ENCODE measurements at places on chromosomes 3 and 15.

DNA sequence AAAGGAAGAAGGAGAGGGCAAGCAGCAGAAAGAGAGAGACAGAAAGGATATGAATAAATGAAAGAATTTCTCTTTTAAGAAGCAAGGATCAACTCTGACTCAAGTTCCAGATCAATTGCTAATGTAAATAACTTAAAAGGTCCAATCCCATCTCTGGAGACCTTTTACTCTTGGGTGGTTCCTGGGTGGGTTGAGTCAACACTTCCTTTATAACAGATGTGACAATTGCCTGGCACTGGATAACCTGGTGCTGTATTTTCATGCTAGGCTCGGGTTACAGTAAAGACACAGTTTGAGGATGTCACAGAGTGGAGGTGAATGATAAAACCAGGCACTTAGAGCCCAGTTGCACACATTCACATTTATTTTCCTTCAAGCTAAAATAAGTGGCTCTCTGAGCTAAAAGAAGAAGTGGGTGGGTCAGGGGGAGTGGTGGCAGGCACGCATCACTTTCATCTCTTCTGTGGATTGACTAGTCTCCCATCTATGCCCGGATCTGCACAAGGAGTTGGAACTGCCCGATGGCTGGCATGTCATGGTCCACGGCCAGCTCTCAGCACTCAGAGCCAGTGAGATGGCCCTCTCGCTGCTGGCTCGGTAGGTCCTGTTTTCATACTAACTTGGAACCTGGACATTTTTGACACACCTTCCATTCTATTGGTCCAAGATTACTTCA, 465.8 kb downstream of the FOXP1 start:
- no peak for DNase-seq

DNA sequence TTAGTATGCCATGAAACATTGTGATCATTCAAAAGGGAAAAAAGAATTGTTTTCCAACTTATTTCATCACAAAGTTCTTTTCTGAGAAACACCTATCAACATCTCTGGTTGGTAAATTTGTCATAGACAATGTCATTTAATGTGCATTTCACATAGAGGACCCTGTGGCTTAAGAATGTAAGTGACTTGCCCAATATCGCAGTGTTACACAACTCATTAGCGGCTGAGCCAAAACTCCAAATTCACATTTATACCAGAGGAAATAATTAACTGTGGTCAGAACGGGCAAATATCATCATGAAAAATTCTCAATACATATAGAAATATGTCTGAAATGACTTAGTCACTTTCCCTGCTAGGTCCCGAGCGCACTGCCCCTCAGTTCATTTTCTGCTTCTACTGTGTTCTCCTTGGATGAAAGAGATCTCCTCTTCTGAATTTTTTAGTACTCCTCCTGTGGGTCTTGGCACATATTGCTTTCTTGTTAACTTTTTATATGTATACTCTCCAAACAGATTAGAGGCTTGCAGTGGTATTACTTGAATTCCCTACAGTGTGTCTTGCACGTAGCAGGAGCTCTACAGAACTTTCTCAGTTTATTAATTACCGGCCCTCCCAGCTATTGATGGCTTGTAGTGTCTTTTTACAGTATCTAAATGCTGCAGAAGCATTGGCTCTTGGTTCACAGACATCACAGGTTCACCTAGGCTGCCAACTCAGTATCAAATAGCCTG, 33.1 kb downstream of the PTX3 start:
- DNase-seq: no peak

- no peak for DNase-seq
These were observed 81.8 kb upstream of the GRM7 start for GRCh38 chr3:6779140-6779539.

DNA sequence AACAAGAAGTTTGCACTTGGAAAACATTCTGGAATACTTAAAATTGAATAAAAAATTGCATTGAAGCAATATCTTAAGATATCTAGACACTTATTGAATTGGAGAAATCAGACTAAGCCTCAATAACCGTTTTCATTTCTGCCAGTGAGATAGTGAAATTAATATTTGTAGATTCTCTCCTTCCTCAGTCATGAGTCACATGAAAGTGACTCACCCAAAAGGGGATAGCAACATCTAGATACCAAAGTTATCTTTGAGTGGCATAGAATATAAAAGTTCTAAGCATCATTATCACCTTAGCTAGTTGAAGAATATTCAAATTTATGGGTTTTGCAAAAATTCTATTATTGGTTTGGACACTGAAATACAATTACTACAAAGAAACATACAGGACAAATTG, 614.8 kb upstream of the ZNF717 start:
- DNase-seq: no peak

DNA sequence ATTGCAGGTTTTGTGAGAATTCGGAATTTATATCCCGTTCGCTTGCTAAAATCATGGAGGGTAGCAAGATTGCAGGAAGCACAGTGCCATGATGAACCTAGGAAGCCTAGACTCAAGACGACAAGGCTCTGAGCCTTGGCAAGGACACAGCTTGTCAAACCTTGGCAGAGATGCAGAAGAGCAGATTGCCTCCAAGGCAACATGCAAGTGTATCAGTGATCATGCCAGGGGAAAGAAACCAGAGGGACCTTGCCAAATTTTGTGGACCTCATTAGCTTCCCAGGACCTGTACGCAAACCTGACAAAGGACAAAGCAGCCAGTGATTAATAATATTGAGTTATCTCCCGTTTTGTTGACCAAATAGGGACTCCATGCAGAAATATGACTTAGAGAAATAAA, 159.7 kb downstream of the GOLIM4 start:
- no peak for DNase-seq

- no peak for DNase-seq
These were observed 26.1 kb upstream of the ZCWPW2 start for GRCh38 chr3:28322464-28322863.

- no peak for DNase-seq
These were observed 3.7 kb upstream of the SLC9C1 start for GRCh38 chr3:112297714-112298113.

- DNase-seq: no peak
These were observed 20.9 kb downstream of the NOX5 start for GRCh38 chr15:69035205-69035917.

- DNase-seq: no peak
These were observed 345.0 kb downstream of the GRM7 start for GRCh38 chr3:7205962-7206361.

DNA sequence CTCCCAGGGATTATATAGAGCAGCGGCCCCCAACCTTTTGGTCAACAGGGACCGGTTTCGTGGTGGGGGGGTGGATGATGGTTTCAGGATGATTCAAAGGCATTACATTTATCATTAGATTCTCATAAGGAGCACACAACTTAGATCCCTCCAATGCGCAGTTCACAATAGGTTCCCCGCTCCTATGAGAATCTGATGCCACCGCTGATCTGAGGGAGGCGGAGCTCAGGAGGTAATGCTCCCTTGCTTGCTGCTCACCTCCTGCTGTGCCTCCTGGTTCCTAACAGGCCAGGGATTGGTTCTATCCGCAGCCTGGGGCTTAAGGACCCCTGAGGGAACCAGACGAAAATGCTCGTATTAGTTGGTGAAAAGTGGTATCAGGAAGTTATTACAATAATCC, 1.3 kb upstream of the HACD2 start:
- no peak for DNase-seq

DNA sequence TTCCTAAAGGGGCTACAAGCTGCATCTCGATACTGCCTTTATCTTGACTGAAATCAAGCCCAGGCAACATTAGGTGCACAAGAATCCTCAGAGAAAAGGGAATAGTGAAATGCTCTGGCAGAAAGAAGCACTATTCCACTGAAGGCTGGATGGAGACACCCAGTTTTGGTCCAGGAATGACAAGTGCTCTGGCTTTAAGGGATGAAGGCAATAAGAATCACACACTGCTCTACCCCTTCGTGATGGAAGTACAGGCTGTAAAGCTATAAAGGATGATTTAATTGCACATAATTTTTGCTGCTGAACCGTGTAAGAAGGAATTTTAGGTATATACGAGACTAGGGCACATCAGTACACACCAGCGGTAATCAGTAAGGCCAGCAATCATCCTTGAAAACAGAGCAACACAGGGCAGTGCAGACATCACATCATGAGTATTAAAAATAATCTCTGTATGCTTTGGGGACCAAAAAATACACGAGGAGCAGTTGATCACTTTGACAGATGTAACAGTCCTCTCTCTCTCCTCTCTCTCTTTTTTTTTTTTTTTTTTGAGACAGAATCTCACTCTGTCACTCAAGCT, 414.6 kb upstream of the TBL1XR1 start:
- no peak for DNase-seq

GRCh38 chr3:148005456-148005855, 596.3 kb downstream of the ZIC1 start:
- DNase-seq: no peak

- no peak for DNase-seq
These were observed 16.4 kb upstream of the LDHAL6B start for GRCh38 chr15:59190291-59190690.

GRCh38 chr3:143203848-143204247, 84.3 kb downstream of the CHST2 start:
- no peak for DNase-seq

GRCh38 chr3:149292666-149293065, 40.8 kb downstream of the TM4SF18 start:
- DNase-seq: no peak

GRCh38 chr15:98853617-98854420, 153.8 kb downstream of the PGPEP1L start:
- no peak for DNase-seq

- DNase-seq: no peak
These were observed 27.4 kb upstream of the CACNA2D3 start for GRCh38 chr3:54094926-54095325.

- no peak for DNase-seq
These were observed 4.2 kb downstream of the MFGE8 start for GRCh38 chr15:88908697-88909621.

DNA sequence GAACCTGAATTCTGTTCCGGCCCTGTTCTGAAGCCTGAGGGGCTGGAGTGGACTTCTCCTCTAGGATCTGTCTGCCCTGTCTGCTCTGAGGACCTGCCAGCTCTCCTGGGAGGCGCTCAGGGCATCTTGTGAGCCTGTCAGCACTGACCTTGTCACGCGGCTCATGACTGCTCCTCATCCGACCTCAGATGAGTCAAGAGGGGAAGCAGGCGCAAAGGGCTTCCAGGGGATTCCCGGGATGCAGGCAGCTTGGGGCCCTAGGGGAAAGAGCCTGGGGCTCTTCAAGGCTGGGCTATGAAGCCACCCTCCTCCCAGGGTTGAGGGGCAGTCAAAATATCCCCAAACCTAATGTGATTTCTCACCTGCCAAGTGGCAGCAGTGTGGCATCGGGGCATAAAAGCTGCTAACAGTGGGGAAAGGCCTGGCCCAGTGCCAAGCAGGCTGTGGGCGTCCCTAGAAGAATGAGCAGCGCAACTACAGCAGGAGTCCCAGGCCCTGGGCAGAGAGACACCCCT, 27.6 kb upstream of the ANKDD1A start:
- DNase-seq: peak; percentile 45

DNA sequence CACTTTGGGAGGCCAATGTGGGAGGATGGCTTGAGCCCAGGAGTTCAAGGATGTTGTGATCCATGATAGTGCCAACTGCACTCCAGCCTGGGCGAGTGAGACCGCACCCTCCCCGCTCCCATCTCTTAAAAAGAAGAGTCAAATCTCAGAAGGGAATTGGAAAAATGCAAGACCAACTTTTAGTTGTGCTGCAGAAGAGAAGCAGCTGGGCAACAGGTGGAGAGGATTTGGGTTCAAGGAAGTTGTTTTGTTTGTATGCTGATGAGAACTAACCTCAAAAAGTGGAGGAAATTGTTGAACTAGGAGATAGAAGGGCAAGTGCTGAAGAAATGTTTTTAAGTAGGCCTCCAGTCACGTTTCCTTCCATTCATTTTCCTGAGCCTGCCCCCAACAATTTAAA, 12.8 kb upstream of the PDCD7 start:
- DNase-seq: no peak

DNA sequence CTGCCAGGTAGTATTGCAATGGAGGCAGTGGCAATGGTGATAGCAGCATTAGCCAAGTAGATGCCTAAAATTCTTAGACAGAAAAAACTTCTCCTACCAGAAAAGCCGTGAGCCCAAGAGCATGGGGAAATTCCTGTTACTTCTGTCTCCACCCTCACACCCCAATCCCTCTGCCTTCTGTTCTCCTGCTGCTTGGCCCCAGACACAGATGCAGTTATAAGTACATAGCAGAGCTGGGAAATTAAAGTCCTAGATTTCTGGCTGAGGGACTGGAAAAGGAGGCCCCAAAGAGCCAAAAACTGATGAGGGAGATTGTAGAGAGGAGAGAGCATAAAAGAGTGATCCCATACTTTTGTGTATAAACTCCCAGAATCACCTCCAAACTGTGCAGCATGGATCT, 166.9 kb downstream of the SMAD6 start:
- DNase-seq: no peak

DNA sequence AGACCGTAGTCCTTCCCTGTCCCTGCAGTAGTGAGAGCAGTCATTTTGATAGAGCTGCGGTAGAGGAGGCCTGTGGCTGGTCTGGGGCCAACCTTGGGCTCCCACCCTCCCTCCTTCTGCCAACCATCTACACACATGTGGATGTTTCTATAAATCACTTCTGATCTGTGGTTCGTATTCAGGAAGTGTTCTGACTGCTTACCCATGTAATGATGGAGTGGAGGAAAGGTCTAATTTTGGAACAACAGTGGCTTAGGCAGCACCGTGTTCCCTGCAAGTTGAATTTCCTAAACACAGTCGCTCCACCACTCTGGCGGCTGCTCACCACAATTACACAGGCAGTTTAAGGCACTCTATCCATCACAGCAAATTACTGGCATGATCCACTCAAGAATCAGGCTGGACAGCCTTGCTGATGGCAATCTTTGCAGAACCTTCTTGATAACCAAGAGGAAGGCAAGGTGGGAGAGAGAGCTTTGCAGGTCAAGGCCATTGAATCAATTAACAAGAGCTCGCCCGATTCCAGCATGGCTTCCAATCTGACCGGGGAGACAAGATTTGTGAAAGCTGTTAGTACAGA, 104.7 kb upstream of the VEPH1 start:
- no peak for DNase-seq

GRCh38 chr3:30443756-30444673, 162.4 kb upstream of the TGFBR2 start:
- no peak for DNase-seq

- DNase-seq: no peak
These were observed 58.9 kb downstream of the RAB7A start for GRCh38 chr3:128784843-128785242.

GRCh38 chr3:26591926-26592325, 30.6 kb upstream of the LRRC3B start:
- no peak for DNase-seq

- no peak for DNase-seq
These were observed 237.8 kb downstream of the OPA1 start for GRCh38 chr3:193830791-193831191.

GRCh38 chr3:39146611-39147591, 6.5 kb downstream of the CSRNP1 start:
- no peak for DNase-seq

DNA sequence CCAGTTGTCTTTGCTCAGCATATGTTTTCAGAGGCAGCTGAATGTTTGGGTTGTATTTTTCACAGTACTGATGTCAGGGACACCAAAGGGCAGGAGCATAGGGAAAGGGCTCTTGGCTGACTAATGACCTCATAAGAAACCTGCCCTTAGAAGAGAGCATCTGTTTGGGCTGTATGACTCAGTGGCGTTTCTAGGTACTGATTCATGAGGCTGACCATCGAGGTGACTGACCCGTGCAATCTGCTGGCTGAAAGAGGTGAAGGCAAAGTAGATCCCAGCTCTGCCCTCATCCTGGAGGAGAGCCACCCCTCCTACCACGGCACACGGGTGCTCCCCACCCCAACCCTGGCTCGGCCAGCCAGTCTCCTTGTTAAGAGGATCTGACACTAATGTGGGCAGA, 8.3 kb downstream of the LMCD1 start:
- no peak for DNase-seq

Measured in stimulated activated CD8-positive, alpha-beta memory T cell treated with anti-CD3 and anti-CD28 coated beads, Interleukin-7, amount 100 ng/mL, for 1 hour (primary cell).